ENCODE measurements at places on chromosomes 12 and 14.
A peak's percentile ranks its signal among the peaks of the same experiment; 100 is the strongest.

DNA sequence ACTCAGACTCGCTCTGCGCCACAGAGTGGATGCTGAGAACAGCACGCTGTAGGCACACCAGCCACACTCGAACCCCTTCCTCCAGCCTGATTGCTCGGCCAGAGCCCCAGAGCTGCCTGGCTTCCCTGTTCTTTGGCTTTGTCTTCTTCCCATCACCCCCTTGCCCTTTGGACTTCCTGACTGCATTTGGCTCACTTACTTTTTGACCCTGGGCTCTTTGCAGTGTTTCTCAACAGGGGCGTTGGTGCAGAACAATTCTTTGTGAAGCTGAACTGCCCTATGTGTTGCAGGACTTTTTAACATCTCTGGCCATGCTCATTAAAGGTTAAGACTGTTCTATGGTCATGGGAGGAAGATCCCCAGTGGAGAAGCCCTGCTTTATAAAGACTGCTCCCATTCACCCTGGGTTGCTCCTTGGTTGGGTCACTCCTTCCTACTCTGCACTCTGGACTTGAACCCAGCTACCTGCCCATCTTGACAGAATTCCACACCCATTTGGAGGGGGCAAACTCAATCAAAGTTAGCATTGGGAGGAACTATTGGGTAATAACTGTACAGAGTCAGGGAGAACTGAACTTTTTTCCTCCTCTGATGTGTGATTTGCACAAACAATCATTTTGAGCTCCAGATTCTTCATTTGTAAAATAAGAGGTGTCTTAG is 127.7 kb upstream of the PLEKHG7 start:
- no peak for DNase-seq

GRCh38 chr12:96048393-96048969 is 13.1 kb upstream of the LTA4H start:
- no peak for DNase-seq

DNA sequence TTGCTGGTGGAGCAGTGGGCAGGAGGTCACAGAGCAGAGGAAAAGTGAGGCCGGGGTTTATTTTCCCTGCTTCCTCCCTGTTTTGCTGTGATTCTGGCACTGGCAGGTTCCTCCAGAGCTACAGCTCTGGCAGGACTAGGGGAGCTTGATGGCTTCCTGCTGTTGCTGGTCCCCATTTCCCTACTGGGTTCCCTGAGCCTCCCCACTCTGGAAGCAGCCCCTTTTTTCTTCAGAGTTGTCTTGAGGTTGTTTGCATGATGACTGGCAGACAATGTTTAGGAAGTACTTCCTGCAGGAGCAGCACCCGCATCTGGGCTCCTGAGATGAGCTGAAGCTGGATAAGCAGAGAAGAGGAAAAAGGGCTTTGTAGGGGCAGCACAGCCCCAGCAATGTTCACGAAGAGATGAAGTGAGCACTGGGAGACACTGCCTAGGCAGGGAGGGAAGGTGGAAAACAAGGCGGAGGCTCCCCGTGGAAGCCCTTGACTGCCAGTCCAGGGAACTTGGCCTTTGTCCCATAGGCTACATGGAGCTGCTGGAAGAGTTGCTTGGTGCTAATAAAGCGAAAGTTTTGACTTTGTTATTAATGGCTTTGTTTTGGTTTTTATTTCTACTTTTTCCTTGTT is 126.9 kb downstream of the SLC38A6 start:
- DNase-seq = no peak

GRCh38 chr14:79098324-79098723 is 928.2 kb downstream of the NRXN3 start:
- DNase-seq = no peak

DNA sequence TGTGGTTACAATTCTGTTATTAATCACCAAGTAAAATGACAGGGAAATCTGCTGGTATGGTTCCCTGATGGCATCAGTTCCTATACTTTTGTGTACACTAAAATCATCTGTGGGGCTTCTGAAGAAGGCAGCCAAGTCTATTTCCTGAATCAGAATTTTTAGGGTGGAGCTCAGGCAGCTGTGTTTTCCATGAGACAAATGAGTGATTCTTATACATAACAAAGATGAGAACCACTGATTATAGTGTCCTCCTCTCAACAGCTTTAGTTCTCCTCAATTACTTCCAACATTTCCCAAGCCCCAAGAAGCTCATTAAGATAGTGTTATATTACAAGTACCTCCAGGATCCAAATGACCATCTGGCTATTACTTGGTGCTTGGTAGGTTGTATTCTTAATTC is 64.5 kb upstream of the USP44 start:
- no peak for DNase-seq

DNA sequence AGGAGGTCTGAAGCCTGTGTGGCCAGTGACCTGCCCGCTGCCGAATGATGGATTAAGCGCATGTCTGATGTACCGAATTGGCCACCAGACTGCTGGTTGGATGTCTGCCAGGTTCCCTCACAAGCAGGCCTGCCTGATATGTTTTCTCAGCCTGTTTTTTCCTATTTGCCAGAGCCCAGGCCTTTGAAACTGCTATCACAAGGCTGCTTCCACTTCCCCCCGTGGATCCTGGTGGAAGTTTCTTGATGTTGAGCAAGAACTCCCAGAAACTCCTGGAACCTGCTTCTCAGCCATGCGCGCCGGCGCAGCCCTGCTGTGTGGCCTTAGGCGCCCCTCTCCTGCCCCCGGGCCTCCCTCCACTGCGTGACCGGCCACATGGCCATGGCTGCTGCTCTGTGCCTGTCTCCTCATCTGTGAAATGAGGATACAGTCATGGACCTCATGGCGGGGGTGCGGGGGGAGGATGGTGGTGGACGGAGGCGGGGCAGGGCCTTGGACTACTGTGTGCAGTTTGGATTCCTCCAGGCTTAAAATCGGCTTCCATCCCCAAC is 56.6 kb downstream of the CALM1 start:
- no peak for DNase-seq

DNA sequence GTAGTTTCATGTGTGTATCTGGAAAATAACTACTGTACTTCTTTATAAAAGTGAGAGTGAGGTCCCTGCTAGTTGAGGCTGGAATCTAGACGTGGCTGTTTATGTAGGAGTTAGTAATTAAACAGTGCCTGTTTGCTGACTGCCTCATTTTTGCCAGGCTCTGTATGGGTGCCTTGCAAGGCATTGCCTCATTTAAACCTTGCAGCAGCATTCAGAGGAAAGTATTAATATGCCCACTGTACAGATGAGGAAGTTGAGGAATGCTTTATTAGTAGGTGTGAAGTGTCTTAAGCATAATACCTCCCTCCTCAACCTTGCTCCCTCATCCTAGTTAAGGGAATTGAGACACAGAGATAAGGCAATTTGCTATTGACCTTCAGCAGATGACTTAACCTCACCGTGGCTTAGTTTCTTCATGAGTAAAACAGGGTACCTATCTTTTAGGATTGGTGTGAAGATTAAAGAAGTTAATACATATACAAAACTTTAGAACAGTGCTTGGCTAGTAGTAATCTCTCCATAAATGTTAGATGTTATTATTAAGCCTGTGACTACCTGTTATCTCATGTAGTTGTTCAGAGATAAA is 28.7 kb downstream of the PPM1A start:
- no peak for DNase-seq

- DNase-seq = no peak
Observed at GRCh38 chr12:31491841-31492598, 98.9 kb downstream of the DENND5B start.

GRCh38 chr12:121287267-121287954 is 9.1 kb downstream of the CAMKK2 start:
- no peak for DNase-seq

DNA sequence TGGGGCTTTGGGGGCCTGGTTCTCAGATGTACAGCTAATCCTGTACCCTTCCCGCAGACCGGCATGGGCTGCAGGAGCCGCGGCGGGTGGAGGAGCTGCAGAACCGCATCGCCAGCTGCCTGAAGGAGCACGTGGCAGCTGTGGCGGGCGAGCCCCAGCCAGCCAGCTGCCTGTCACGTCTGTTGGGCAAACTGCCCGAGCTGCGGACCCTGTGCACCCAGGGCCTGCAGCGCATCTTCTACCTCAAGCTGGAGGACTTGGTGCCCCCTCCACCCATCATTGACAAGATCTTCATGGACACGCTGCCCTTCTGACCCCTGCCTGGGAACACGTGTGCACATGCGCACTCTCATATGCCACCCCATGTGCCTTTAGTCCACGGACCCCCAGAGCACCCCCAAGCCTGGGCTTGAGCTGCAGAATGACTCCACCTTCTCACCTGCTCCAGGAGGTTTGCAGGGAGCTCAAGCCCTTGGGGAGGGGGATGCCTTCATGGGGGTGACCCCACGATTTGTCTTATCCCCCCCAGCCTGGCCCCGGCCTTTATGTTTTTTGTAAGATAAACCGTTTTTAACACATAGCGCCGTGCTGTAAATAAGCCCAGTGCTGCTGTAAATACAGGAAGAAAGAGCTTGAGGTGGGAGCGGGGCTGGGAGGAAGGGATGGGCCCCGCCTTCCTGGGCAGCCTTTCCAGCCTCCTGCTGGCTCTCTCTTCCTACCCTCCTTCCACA is 7.6 kb downstream of the NR4A1 start:
- DNase-seq = no peak

GRCh38 chr14:23538050-23538718 is 13.4 kb downstream of the ZFHX2 start:
- no peak for DNase-seq

DNA sequence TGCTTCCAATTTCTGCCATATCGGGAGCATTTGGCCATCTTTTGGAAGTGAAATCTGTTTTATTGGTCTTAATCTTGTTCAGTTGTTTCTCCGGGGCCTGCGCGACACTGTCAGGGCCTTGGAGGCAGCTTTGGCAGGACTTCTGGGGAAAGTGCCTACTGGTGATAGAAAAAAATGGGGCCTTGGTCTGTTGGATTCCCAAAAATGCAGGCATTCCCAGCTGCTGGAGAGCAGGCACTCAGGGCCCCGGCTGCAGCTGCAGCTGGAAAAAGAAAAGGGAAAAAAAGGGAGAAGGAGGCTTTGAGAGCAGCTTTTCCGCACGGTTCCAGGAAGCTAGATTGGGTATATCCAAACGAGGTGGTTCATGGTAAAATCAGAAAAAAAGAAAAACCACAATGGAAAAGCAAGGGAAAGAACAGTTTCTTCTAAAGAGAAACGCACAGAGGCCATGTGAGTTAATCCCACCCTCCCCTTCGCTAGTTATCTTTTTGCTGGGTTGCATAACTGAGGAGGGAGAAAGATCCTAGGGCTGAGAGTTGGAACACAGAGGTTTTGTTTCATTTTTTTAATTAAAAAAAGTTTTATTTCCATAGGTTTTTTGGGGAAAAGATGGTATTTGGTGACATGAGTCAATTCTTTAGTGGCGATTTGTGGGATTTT is 134.7 kb upstream of the RFLNA start:
- no peak for DNase-seq

DNA sequence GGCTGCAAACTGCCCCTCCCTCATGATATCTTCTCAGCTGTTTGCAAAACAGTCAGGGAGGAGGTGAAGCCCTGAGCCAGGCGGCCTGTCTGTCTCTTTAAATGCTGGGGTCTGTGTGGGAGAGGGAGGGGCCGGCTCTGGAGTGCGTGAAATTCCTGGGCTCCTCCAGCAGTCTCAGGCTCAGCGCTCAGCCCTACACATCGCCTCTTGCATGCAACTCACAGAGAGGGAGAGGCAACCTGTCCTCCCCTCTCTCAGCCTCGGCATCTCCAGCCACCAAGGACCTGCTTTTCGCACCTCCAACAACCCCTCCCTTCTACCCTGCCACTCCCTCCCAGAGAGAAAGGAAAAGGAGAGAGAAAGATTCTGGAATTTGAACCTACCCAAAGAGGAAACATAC is at the start of gene NRXN3:
Gene NRXN3 (plus strand): TSS at position 171 of the 400 bp plus-strand sequence. CDS start 72,721 bp downstream, outside the sequence.
- DNase-seq = no peak

GRCh38 chr14:65961004-65961403 is 525.2 kb upstream of the CCDC196 start:
- DNase-seq = peak; percentile 76

DNA sequence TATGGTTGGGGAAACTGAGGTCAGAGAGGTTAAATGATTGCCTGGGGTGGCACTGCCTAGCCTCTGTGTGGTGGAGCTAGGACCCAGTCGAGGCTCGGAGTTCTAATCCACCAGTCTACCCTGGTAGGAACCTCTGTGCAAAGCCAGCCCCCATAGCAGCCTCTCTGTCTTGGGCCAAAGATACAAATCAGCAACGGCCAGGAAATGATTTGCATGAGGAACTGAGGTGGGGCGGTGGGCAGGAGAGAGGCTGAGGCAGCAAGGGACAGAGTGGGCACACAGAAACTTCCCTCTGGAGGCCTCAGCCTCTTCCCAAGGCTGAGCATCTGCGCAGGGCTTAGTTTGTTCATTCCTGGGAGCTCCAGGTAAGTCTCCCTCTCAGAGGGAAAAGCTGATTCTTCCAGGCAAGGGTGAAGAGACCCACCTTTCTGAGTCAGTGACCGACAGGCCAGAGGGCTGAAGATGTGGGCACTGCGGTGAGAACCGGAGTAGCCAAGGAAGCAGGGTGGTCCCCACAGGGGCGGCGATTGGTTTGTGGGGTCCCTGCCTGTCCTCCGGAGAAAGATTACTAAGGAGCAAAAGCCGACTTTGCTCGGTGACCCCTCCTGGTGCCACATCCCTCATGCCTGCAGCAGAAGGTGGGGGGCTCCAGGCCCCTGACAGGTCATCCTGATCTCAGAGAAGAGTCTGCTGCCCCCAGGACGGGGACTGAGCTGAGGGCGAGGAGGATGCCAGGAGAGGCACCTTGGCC is 134.6 kb downstream of the CACNA1C start:
- DNase-seq = no peak

- no peak for DNase-seq
Observed at GRCh38 chr12:4307593-4308333, 13.2 kb upstream of the TIGAR start.

- DNase-seq = no peak
Observed at GRCh38 chr14:85762526-85762925, 232.6 kb downstream of the FLRT2 start.

DNA sequence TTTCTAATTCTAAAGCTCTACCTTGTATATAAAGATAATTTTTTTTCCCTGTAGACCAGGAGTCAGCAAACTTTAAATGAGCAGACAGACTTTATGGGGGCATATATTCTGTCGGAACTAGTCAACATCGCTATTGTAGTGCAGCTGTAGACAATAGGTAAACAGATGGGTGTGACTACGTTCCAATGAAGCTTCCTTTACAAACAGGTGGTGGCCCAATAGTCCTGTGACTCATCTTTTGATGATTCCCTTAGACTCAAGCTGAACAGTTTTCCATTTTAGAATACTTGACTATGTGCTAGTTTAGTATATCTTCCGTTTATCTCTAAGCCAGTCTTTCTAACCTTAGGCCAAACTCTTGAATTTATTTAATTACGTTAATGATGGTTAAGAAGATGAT is 16.3 kb downstream of the MUCL1 start:
- DNase-seq = no peak
